ENCODE measurements at places on chromosomes 6 and 20.

GRCh38 chr6:147891671-147892070 lies 383.2 kb downstream of the SAMD5 start:
- DNase-seq, result no peak

DNA sequence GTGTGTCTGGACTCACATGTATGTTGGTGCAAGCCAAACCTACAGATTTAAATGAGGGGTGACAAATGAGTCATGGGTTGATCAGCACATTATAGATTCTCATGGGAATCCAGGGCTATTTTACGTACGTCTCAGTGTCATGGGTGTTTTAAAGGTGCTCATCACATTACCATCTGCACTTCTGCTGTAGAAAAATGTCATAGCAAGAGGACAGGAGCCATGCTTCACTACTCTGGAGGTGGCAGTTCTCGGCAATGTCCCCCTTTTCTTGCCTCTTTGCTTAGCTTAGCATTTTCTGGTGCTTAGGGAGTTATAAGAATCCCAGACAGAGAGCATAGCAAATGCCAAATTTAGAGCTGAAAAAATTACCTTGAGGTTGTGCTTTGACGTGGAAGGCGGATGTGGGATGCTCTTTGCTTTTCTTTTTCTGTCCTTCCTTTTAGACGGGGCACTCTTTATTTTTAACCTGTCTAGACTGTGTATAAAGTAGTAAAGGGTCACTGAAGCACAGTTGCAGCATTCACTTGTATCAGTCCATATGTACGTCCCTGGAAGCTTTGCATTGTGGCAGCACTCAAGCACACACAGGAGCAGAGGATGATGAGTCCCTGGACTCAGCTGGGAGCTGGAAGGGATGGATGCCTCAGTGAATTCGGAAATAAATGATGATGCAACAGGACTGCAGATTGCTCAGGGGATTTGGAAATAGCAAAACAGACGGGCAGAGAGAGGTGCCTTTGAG lies 139.7 kb downstream of the SYNDIG1 start:
- no peak for DNase-seq

- no peak for DNase-seq
Measured at GRCh38 chr20:21399005-21399475, 1.7 kb upstream of the NKX2-4 start.

DNA sequence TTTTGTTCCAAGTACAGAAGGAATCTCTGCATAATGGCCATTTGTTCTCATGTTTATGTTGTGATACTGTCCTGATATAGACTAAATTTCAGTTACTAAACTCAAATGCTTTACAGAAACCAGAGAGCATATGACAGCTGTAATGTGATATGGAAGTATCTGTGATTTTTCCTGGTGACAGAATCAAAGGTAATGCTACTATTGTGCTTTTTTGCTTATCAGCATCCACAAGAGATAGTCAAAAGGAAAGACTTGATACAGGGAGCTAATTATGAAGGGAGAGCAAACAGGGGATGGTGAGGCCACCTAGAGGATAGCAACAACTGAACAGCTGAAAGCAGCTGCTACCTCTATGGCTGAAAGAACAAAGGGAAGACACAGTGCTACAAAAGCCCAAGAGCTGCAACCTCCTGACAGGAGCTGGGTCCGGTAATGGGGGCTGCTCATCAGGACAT lies 181.4 kb downstream of the PHF3 start:
- no peak for DNase-seq

DNA sequence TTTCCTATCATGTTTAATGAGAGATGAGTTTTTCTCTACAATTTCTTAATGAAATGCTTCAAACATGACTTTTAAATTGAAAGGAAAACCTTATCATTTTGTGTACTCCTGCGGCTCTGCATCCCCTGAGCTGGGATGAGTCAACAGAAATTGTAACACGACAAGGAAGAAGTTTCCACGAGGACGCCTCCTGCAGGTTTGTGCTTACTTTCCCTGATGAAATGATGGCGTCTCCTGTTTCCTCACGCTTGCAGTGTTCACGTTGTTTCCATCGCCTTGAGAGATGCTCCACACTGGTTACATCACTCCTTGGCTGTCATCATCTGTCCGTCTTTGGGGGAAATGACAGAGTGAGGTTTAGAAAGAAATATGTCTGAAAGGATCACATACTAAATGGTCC lies 233.7 kb upstream of the ZFP64 start:
- no peak for DNase-seq

- DNase-seq, result no peak
Measured at GRCh38 chr20:20139403-20139802, 87.1 kb downstream of the CFAP61 start.

Data from activated gamma-delta T cell (primary cell).